ENCODE measurements at places on chromosomes 13 and 19.
A peak's percentile ranks its signal among the peaks of the same experiment; 100 is the strongest.

GRCh38 chr13:40254394-40254793 lies 412.0 kb downstream of the FOXO1 start:
- no peak for DNase-seq

DNA sequence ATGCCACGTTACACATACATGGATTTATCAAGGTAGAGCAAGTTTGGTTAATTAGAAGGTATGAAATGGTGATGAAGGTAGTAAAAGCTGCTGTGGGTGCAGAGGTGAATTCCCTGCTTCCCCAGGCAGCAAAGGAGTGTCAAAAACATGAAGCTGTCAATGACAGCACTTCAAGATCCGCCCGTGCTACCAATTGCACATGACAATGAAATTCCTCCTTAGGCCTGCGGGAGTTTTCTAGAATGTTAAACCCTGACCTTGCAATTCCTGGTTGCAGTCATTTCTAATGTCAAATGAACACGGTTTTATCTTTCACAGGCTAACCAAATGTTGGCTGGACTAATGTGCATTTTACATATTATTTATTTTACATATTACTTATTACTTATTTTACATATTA lies 67.7 kb upstream of the LSM14A start:
- no peak for DNase-seq

- DNase-seq = no peak
These were observed 1.7 kb downstream of the HSPB6 start for GRCh38 chr19:35755131-35755549.

- no peak for DNase-seq
These were observed 207.1 kb upstream of the SLITRK6 start for GRCh38 chr13:86006317-86006716.

- DNase-seq = no peak
These were observed 73.1 kb downstream of the ERICH6B start for GRCh38 chr13:45542391-45542790.

DNA sequence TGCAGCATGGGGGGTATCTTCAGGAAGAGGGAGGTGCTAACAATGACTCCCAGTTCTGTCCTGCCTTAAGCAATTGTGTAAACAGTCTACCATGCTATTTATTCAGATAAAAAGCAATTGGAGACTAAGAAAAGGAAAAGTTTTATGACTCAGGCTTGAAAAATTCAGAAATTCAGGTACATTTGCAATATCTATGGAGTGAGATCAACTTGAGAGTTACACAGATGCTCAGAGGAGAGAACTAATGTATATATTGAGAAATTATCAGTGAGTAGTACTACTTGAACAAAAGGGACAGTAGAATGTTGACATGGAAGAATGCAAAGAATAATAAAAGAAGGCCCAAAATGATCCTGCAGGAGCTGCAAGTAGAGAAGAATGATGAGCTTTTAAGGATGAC lies 277.6 kb upstream of the DACH1 start:
- DNase-seq = no peak

- DNase-seq = no peak
These were observed 11.8 kb upstream of the CDADC1 start for GRCh38 chr13:49235856-49236431.

- no peak for DNase-seq
These were observed 322.9 kb downstream of the GPC6 start for GRCh38 chr13:93549326-93550005.

DNA sequence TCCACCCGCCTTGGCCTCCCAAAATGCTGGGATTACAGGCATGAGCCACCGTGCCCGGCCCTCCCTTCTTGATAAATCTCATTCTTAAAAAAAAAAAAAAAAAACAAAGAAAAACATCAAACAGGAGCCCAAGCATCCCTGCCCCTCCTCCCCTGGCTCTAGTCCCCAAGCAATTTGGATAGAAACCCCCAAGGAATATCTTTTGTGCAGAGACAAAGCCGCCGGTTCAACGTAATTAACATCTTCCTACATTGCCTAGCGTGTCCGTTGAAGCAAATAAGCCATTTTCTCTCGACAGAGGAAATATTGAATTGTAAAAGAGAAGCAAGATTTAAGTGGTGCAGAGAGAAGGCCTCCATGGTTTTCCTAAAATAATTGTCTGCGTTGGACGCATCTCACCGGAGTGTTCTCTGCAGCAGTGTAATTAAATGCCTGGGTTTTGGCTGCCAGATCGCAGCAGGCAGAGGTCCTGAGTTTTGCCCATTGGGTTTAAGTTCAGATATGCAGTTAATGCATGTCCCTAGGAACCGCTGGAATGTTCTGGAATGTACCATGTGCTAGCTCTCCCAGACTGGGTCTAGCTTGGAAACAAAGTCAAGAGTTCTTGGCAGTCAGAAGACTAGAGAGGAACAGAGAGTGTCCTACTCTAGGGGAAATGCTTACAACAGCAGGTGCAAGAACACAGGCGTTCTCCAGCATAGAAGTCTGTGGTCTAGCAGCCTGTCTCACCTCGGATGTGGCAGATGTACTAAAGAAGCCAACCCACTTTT lies 30.8 kb downstream of the PIN1 start:
- no peak for DNase-seq

DNA sequence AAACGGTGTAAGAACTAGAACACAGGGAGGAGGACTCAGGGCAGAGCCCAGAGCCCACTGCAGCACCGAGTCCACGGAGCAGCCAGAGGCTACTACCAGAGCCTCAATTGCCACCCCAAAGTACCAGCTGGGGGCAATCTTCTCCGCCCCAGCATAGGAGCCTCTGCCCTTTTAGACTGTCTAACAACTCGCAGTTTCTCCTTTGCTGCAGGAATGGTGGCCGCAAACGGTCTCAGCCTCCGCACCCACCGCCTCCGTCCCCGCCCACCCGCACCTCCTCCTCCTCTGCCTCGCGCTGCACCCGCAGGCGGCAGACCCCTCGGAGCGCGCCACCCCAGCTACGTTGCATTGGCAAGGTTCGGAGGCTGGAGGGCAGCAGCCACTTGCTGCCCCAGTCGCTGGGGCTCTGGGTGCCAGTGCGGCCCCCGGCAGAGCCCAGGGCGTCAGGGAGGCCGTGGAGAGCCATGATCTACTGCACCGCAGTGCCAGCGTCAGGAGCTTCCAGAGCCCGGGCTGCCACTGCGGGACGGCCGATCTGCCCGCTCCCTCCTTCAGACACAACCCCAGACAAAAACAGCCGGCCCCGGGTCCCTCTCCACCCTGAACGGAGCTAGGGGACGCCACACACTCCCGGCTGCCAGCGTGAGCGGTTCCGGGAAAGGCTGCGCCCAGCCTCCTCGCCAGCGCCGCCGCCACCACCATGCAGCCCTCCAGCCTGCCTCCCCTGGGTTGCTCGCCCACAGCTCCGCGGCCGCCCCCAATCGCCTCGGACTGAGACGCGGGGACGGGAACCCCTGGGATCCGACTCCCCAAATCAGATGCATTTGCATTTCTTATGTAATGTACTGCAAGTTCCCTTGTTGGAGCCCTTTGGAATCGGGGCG lies 1.8 kb downstream of the FGF14 start:
- peak; percentile 39 for DNase-seq

DNA sequence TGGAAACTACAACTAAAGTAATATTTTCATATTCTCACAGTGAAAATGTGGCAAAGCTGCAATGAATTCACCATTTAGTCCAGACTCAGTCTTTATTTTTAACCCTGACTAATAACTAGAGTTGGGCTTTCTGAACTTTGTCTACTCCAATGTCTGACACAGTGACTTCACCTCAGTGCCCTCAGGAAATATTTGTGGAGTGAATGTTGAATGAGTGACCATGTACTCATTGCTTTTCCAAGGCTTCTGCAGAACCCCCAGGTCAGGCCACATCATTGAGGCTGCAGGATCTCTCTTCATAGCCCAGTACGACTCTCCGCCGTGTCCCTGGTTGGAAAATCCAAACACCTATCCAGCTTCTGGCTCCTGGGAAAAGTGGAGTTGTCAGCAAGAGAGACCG lies 1.8 kb downstream of the ZNF175 start:
- no peak for DNase-seq

DNA sequence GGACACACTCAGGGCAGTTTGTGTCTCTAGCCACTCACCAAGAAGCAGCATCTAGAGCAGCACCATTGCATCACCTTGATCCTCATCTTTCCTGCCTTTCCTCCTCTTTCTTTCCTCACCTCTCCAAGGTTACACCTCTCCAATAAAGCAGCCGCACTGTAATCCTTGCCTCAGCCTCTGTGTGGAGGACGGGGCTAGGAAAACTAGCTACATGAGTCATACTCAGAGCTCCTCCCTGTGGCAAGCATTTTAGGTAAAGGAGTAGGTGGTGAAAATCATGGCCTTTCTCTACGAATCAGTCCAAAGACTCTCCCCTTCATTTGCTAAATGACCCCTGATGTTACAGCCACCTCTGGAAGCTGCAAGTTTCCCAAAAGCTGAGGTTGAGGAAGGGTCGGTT lies 108.9 kb downstream of the DNAJC15 start:
- peak; percentile 42 for DNase-seq

DNA sequence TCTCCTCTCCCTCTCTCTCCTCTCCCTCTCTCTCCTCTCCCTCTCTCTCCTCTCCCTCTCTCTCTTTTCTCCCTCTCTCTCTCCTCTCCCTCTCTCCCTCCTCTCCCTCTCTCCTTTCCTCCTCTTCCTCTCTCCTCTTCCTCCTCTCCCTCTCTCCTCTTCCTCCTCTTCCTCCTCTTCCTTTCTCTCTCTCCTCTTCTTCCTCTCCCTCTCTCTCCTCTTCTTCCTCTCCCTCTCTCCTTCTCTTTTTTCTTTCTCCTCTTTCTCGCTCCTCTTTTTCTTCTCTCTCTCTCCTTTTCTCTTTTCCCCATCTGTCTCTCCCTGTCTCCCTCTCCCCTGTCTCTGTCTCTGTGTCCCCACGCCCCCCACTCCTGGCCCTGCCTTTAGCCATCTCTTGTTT lies 136.7 kb downstream of the GGACT start:
- no peak for DNase-seq

GRCh38 chr19:40335855-40336600 lies 12.2 kb downstream of the C19orf47 start:
- DNase-seq = no peak

- no peak for DNase-seq
These were observed 4.5 kb upstream of the ADGRE2 start for GRCh38 chr19:14782626-14783409.

DNA sequence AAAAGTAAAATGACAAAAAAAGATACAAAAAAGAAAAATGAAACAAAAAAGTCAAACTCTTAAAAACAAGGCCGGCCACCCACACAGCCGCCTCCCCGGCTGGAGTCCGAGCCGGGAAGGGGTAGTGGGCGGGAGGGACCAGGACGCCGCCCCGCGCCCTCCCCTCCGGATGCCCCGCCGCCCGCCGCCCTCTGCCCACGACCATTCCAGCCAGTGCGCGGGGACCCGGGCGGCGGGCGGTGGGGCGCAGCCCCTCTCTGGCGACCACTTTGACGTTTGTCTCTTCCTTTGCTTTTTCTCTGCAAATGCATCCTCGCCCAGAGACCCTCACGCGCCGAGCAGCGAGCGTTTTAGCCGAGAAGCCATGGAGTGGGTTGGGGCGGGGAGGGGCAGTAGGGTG lies 28.6 kb downstream of the ZBTB7A start:
- DNase-seq = no peak

- DNase-seq = no peak
These were observed 32.5 kb downstream of the ZC3H4 start for GRCh38 chr19:47081095-47081494.

DNA sequence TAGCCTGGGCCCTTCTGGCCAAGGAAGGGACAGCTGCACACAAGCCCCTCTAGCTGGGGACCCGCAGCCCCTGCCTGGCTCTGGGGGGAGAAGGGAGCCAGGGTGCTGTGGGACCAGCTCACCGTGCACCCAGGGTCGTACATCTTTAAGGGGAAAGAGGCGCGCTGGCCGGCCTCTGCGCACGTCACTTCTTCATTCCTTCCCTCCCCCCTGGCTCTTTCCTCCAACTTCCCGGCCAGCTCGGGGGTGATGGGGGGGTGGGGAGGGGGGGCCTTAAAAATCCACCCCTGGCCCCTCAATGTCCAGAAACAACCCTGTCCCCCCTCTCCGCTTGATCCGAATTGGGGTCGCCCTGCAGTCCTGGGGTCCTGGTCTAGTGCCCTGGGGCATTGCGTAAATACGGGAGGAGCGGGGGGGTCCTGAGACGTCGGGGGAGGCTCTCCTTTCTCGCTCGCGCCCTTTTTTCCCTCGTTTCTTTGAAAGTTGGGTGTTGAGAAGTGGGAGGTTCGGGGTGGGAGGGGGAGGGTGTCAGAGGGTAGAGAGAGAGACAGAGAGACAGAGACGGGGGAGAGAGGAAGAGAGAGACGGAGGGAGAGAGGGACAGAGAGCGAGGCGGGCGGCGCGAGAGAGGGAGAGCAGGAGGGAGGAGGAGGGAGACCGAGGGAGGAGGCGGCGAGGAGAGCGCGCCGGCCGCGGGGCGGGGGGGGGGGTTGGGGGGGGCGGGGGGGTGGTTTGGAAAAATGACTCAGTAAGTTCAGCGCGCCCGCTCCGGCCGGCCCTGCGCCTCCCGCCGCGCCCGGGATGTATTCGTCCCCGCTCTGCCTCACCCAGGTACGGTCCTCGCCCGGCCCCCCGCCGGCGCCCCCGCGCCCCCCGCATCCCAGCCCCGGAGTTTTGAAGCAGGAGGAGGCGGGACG lies at the start of gene NFIC:
Gene NFIC, plus strand, starts transcription at position 748 of the 917 bp plus-strand sequence. Its CDS starts 54 bp downstream, at position 802.
- DNase-seq = peak; percentile 84

- no peak for DNase-seq
These were observed 11.7 kb downstream of the NDUFB7 start for GRCh38 chr19:14559916-14560775.

GRCh38 chr19:31589109-31589508 lies 239.9 kb upstream of the TSHZ3 start:
- no peak for DNase-seq

DNA sequence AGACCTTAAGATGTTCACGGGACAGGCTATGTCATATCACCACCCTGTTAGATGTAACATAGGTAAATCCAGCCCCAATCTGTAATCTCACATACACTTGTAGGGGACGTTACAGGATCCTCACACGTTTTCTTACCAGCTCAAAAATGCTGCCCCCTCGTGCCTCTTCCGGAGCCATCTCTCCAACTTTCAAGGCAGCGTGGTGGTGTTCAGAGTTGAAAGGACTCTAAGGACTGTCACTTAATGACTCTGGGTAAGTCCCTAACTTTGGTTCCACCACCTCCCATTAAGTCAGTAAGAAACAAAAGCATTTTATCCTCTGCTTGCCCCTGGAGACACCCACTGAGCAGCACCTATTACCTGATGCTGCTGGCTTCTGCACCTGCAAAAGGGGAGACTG lies 4.4 kb downstream of the MED26 start:
- DNase-seq = peak; percentile 54

- DNase-seq = no peak
These were observed 118.9 kb upstream of the KL start for GRCh38 chr13:32897296-32897695.

GRCh38 chr19:7395360-7396066 lies 46.8 kb downstream of the ARHGEF18 start:
- DNase-seq = no peak

- no peak for DNase-seq
These were observed 7.1 kb upstream of the TIMM50 start for GRCh38 chr19:39473443-39473960.

GRCh38 chr13:20815464-20815863 lies 41.7 kb upstream of the EEF1AKMT1 start:
- no peak for DNase-seq

Measured in GM13976 (cell line).